Lung microvascular endothelial cell (primary cell): ENCODE measurements at places on chromosomes 1 and 21. TPM values are rescaled to one million over a fixed set of nuclear protein-coding genes. Genes with fewer than 3 reads are reported as not detected.

The PADI2 gene
- under 0.01 and 0.22 TPM in 2 replicates for total RNA-seq

The LORICRIN gene
- total RNA-seq, result not detected in 2 replicates

The NPR1 gene
- total RNA-seq, result 5.9 and 17.3 TPM in 2 replicates

The RIPK4 gene
- total RNA-seq, result under 0.01 and 1.1 TPM in 2 replicates

The DENND2C gene
- 2.6 and 3.2 TPM in 2 replicates for total RNA-seq

The CDK18 gene
- total RNA-seq, result 0.20 and 0.44 TPM in 2 replicates

The MPL gene
- total RNA-seq, result under 0.01 TPM in 1 of 2 replicates, not detected in the other

The UBIAD1 gene
- 6.8 and 13.9 TPM in 2 replicates for total RNA-seq

The LCE2A gene
- not detected in 2 replicates for total RNA-seq

The CLCA4 gene
- total RNA-seq, result not detected in 2 replicates

DNA sequence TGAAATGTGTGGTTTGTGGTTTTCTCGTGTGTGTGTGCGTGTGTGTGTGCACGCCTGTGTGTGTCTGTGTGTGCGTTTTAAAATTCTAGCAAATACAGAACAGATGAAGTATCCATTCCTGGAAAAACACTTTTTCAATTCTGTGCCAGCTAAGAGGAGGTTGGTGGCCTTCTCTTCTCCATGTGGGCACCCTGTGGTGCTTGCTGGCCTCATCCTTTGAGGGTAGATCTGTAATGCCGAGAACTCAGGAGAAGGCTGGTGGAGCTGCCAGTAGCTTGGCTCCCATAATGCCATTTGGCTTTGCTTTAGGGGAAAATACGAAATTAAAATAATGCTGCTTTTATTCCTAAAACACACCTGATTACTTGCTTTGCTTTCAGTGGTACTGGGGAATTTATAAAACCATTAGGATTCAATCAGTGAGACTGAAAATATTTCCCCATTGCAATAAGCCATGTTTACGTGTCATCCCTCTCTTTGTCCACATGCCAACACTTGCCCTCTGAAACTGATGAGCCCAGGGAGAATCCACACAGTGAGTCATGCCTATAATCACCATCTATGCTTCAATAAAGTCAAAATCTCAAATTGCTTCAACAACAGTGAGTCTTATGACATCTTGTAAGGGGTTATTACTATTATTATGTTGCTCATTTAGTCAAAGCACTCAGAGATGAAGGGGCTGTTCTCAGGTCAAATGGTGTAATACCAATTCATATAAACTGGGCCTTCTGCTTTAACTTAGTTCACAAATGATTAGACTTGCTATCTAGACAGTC lies 39.2 kb downstream of the ABCA4 start:
- peak; percentile 64 for DNase-seq

DNA sequence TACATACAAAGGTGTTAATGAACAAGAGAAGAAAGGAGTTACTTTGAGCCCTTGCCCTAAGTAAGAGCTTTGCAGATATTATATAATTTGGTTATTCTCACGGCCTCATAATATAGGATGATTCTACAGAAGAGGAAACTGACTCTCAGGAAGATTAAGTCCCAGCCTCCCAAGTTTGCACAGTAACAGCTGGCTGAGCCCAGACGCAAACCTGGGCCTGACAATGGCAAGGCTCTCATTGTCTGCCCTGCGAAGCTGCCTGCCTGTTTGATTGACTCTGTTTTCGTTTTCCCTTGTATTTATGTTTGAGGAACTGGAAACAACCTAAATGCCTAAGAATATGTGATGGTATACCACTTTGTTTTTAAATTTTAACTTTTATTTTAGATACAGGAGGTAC lies 76.2 kb upstream of the PGBD5 start:
- DNase-seq, result no peak

- DNase-seq, result no peak
Observed at GRCh38 chr1:34050709-34051485, 114.1 kb downstream of the CSMD2 start.

DNA sequence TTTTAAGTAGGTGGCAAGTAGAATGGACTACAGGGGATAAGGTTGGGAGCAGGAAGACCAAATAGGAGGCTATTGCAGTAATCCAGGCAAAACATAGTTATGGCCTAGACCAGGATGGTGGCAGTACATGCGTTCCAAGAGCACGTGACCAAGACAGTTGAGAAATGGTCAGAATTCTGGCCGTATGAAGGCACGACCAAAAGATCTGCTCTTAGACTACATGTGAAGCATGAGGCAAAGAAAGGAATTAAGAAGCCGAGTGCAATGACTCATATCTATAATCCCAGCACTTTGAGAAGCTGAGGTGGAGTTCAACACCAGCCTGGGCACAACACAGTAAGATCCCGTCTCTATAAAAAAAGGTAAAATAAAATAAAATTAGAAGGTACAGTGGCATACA lies 71.3 kb downstream of the LUZP1 start:
- no peak for DNase-seq

DNA sequence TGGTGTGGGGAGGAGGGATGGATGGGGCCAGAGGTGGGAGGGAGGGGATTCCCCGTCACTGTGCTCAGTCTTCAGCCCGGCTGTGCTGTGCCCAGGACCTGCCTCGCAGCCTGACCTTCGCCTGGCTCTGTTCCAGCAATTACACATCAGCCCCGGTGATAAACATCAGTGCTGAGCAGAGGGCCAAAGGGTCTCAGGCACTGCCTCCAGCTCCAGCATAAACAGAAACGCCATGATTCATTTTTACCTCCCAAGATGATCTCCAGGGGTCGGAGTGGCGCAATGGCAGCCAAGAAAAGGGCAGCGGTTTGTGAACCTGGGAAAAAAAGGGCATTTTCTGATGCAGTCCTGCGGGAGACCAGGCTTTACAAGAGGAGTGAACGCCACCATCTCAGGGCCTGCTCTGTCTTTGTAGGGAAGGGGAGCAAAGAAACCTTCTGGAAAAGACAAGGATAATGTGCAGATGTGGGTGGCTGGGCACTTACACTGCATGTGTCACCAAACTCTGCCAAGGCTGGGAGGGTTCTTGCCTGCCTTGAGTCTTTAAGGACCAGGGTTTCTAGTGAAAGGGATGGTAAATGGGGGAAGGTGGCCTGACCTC lies 28.1 kb downstream of the SHISA4 start:
- peak; percentile 96 for DNase-seq

DNA sequence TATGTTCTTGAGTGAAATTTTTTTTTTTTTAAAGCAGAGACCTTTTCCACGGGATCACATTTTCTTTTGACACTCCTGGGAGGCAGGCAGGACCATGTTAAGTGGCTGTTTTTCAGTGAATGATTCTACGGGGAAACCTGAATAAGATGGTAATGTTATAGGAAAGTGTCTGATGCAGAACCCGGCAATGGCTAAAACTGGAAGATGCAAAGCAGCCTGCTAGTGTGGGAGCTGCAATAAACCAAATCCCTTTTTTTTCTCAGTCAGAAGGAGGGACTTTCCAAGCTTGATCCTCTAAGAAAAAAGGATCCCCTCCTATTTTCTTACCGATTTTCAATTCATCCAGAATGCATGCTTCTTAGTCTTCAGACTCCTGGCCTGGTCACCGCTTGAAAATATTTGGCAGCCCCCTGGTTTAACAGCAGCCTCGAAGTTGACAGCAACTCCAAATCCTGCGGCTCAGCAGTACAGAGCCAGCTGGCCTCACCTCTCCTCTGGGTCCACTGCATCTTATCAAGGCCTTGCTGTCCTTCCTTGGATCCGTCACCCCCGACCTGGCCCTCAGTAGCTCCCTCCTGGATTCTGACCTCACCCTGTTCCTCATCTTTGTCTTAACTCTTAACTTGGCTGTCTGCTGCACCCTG lies 5.6 kb downstream of the MX2 start:
- DNase-seq, result no peak

- DNase-seq, result no peak
Observed at GRCh38 chr1:215375381-215375780, 191.7 kb upstream of the KCTD3 start.

- no peak for DNase-seq
Observed at GRCh38 chr1:1171546-1172340, 1.9 kb upstream of the TTLL10 start.

GRCh38 chr1:206472886-206473285 lies 2.6 kb downstream of the IKBKE start:
- DNase-seq, result no peak

- DNase-seq, result no peak
Observed at GRCh38 chr1:174190691-174191199, 31.4 kb downstream of the RABGAP1L start.

GRCh38 chr21:45365608-45366241 lies 39.2 kb upstream of the COL18A1 start:
- peak; percentile 70 for DNase-seq

GRCh38 chr1:64505232-64505943 lies 35.5 kb downstream of the CACHD1 start:
- no peak for DNase-seq

GRCh38 chr1:55285834-55286233 lies 70.7 kb upstream of the USP24 start:
- DNase-seq, result no peak

- DNase-seq, result no peak
Observed at GRCh38 chr1:63728611-63729226, 45.1 kb upstream of the ROR1 start.

DNA sequence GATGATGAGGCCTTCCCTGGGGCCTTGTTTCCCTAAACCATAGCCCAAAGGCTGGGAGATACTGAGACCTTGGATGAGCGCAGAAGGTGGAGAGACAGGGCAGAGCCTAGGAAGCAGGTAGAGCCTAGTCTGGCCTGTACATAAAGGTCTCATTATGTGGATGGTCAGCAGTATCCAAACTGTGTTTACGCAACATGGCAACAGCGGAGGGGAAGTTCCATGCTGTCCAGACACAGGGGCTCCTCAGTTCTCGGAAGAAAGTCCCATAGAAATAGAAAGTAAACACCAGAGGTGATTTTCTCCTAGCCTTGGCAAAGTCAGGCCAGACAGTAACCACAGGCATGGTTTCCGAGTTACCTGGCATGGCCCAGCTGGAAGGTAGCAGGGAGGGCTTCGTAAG lies 42.1 kb upstream of the MPZL1 start:
- no peak for DNase-seq

DNA sequence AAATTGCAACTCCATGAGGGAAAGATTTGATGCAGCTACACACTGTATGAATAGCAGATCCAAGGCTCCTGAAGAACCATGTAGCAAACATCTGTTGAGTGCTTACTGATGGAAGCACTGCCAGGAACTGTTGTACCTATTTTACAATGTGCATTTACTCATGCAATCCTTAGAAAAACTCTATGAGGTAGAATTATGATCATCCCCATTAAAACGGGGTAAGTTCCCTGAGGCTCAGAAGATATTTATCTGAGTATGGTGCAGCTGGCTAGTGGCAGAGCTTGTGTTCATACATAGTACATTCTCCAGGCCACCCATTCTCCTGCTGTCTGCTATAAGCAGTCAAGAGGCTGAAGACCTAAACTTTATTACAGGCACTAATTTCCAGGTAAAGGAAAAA lies 54.4 kb upstream of the C8B start:
- DNase-seq, result no peak

GRCh38 chr1:98264727-98265126 lies 343.9 kb upstream of the DPYD start:
- DNase-seq, result no peak
